ENCODE measurements at places on chromosomes 7 and 10.

- DNase-seq: no peak
These were observed 251.2 kb downstream of the KCNMA1 start for GRCh38 chr10:77386365-77386764.

DNA sequence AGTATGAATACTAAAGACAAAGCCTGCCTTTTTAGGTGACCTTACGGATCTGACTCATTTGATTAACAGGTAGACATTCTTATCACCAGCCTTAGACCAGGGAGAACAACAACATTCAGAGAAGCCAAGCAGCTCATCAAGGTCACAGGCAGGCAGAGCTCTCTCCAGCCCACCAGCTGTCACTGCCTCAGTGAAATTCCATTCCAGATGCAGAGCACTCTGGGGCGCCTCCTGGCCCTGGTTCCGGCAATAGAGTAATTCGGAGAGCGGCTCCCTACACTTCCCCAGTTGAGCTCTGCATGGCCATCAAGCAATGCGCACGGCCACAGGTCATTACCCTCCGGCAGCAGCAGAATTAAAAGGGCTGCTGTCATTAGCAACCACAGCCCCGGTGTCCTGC, 164.7 kb downstream of the TCERG1L start:
- DNase-seq: no peak

DNA sequence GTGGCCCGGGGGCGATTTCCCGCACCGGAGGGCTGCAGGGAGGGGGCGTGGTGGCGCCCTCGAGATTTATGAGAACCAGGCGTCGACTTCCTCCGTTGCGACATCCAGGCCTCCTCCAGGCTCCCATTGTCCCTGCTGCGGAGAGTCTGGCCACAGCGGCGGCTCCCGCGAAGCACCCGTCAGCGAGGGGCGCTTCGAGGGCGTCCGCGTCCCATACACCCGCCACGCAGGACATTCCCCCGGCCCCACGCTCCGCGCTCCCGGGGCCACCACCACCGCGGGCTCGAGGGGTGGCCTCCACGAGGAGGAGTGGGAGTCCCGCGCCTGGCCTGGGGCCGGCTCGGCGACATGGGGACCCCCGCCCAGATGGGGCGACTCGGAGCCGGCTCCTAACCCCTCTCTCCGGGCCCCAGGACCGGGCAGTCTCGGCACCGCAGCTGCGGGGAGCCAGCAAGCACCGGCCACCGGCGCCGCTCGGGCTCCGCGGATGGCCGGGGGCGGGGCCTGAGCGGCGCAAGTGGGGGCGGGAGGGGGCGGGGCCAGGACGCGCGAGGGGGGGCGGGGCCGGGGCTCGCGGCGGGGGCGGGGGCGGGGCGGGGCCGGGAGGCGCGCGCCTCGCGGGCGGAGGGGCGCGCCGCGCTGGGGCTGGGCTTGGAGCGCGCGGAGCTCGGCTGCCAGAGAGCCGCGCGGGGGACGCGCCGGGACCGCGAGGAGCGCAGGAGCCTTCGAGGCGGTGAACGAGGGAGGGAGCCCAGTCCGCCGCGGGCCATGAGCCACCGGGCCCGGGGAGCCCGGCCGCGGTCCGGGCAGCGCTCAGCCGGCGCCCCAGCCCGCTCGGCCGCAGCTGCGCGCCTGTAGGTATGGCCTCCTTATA, at the start of gene SH2B2:
TSS of gene SH2B2 (plus strand) at position 632 of the 874 bp plus-strand sequence. CDS start 13,683 bp downstream, outside the sequence.
- DNase-seq: peak; percentile 62

GRCh38 chr10:21432266-21432665, 93.2 kb downstream of the SKIDA1 start:
- no peak for DNase-seq

GRCh38 chr7:119288416-119288815, 984.6 kb upstream of the KCND2 start:
- DNase-seq: no peak

DNA sequence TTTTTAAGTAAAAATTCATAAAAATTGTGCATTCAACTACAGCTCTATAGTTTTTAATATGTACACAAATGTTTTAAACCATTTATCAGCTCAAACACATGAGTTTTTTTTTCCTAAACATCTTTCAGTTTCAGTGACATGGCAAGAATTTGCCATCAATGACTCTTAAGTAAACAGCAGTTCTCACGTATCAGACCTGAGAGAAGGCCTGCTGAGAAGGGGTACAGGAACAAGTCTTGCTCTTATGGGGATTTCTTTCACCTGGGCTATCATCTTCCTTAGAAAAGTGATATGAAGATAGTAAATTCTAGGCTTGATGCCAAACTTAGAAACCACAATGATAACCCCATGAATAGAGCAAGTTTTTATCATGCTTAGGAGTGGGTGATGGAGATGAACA, 467.8 kb downstream of the ARL4A start:
- DNase-seq: no peak

DNA sequence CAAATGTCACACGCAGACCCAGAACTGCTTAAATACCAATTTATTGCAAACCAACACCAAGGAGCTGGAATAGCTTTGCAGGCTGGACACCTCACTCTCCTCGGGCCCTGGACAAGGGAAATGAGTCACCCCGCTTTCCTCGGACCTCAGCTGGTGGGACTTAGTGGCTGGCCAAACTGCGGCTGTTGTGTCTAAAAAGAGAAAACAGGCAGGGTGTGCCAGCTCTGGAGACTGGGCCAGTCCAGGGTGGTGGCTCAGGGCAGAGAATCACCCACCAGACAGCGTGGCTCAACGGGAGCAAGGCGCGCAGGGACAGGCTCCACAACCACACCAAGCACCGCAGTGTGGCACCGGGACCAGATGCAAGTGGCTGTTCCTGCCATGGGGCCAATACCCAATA, 58.2 kb upstream of the CAMK2B start:
- DNase-seq: no peak

GRCh38 chr10:132397671-132398565, 918 bp downstream of the PWWP2B start:
- peak; percentile 29 for DNase-seq

DNA sequence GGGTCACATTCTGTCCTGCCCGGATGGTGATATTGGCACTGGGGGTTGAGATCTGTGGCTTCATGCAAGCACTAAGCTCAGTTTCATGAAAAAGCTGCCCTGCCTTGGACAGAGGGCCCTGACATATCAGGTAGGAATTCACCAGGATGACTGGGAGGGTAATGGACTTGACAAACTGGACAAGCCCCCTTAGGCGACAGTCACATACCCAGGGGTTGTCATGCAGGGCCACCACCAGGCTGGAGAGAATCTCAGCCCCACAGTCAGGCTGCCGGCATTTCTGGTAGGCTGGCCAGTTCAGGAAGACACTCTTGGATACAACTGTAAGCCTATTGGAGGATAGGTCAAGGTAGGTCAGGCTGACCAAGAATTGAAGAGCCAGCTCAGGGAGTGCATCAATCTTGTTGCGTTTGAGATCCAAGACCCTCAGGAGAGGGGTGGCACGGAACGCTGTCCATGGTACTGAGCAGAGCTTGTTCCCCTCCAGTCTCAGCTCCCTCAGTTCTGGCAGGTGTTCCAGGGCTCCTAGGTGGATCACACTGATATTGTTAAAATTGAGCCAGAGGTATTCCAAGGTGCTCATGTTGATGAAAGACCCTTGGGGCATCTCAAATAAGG, 824 bp downstream of the LRIT2 start:
- no peak for DNase-seq

- DNase-seq: peak; percentile 81
These were observed 167.8 kb upstream of the EEPD1 start for GRCh38 chr7:35985126-35985754.

DNA sequence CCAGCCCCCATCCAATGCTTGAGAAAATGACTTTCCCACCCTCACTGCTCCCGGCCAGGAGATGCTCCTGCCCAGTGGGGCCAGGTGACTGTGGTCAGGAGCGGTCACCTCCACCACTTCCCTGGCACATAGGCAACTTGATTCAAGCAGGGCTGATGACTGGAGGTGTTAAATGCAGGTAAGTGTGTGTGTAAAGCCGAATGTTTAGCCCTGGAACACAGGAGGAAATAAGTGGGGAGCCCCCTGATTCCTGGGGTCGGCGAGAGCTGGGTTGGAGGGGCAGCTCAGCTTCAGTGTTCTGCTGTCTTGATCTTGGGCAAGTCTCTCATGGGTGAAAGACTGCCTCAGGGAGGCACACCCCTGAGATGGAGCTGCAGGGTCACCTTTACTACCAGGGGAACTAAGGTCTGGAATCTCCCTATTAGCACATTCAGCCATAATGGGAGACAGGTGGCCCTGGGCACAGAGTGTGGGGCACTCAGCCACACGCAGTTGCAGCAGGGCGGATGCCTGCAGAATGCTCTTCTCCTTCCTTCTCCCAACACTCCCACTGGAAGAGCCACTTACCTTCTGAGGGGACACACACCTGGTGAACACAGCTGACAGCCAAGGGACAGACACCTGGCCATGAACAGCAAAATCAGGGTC, 124.1 kb downstream of the PTPN20 start:
- no peak for DNase-seq

GRCh38 chr7:117741962-117742361, 131.3 kb downstream of the CTTNBP2 start:
- DNase-seq: no peak

DNA sequence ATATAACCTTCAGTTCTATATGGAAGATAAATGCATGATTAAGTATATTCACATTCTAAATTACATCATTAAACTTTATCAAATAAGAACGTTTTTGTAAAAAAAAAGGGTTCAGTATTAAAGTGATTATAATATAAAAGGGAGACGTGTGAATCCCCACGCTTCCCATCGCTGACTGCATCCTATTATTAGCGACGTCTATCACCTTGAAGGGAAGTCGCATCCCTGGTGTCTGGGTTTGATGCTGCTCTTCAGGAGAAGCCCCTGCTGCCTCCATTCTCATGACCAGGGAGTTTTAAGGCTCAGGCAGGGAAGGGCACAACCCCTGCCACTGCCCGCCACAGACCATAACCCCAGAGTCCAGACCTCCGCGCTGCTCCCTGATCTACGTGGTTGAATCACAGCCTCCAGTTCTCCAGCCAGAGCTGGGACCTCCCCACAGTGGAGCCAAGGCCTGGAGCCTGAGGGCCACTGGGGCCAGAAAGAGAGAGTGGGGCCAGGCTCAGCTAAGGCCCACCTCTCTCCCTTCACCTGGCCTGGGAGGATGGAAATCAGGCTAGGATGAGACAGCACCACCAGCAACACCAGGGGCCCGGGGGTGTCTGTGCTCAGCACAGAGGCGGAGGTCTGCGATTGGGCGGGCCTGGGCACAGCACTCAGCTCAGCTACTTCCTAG, 130.6 kb downstream of the TCERG1L start:
- DNase-seq: no peak

Data from CD4-positive, alpha-beta T cell treated with Interleukin-21 for 1 hour (primary cell).